Lung (tissue), 17 donors: ENCODE measurements at places on chromosomes 6 and 20.
A peak's percentile ranks its signal among the peaks of the same experiment; 100 is the strongest.

DNA sequence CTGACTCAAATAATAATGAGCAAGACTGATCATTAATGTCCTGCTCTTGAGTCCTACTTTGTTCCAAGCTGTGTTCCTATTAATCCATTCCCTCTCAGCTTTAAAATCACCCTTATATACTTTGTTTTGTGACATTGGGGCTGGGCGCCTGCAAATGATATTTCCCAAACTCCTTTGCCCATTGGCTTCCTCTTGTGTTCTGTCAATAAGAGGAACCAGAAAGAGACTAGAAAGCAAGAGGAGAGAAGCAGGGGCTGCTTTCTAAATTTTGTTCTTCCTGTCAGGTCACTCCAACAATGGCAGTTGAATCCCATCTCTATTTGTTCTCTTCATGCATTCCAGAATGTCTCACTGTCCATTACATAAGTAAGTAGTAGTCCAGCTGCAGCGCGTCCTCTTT is 21.6 kb upstream of the TRIM27 start:
- no peak for DNase-seq

DNA sequence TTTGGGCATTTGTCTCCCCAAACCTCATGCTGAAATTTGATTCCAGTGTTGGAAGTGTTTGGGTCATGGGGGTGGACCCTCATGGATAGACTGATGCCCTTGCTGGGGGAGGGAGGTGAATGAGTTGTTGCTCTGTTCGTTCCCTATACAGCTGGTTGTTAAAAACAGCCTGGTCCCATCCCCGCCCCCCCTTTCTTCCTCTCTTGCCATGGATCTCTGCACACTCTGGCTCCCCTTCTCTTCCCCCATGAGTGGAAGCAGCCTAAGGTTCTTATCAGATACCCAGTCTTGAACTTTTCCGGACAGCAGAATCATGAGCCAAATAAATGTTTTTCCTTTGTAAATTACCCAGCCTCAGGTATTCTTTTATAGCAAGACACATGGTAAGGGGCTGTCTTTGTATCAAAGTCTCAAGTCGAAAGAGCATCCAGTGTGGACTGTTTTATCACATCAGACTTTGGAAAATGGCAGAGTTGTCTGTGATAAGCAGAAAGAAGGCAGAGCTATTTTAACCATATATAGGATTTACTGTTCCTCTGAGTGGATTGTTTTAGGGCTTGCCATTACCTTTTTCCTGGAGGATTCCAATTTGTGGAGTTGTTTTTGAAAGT is 31.2 kb downstream of the SLC9A8 start:
- no peak for DNase-seq

DNA sequence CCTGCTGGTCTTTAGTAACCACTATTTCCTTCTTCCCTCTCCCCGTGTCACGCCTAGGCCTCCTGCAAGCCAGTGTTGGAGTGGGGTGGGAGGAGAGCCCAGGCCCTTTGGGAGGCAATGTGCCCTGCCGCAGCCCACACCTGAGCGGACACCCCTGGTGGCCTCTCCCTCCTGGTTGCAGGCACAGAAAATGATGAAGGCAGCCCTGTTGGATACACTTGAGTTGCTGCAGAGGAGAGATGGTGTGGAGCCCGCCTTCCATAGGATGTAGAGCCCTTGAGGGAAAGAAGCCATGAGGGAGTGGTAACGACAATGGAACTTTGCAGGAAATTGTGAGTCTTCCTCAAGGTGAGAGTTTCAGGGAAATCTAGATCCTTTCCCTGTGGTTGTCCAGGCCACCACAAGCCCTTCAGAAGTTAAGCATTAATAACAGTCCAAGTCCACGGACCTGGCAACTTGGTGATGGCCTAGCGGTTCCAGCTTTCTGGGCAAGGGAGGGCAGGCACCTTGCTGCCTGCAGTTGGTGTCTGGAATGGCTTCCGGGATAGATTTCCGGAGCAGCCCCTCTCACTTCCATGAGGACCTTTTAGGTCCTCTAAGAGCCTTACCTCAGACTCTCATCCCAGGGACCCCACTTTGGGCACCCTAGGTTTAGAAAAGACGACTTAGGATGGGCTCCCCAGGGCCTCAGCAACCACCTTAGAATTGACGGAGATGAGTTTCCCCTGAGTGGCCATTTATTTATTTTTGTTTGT is 67.3 kb upstream of the NXT1 start:
- no peak for DNase-seq

- no peak for DNase-seq
Observed at GRCh38 chr6:122817766-122818165, 28.7 kb downstream of the SMPDL3A start.

DNA sequence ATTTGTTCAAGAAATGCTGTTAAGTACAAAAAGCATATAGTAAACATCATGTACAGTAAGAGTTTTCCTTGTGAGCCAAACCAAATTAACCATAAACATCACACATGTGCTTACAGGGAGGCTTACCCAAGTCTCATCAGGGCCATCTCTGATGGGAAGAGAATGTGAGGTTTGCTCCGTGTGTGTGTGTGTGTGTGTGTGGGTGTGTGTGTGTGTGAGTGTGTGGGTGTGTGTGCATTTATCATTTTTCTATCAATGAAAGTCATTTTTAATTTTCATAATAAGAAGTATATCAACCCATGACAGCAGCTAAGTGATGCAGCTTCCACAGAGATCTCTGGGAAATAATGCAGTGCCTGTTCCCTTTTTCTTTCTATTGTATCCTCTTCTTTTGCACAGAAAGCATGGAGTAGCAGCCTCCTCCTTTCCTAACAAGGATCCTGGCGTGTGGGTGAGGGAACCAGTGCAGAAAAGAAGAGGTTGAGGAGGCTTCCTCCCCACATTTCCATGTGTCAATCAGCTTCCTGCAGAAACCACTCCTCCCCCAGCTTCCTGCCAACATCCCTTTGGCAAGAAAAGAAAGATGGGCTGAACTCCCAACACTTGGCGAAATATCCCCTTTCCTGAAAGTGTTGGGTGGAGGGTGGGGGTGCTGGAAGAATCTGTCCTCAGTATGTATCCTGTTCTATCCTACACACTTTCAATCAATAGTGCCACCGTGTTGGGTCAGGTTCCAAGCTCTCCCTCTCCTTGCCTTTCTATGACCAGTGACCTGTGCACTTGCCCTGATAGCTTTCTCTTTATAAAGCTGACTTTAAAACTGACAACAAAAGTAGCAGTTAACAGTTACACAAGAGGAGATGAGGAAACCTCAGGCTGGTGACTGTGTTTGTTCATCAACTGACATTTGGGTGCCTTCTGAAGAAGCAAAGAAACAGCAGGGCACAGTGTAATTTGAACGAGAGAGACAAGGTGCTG is 251.8 kb upstream of the CITED2 start:
- peak; percentile 70 for DNase-seq

DNA sequence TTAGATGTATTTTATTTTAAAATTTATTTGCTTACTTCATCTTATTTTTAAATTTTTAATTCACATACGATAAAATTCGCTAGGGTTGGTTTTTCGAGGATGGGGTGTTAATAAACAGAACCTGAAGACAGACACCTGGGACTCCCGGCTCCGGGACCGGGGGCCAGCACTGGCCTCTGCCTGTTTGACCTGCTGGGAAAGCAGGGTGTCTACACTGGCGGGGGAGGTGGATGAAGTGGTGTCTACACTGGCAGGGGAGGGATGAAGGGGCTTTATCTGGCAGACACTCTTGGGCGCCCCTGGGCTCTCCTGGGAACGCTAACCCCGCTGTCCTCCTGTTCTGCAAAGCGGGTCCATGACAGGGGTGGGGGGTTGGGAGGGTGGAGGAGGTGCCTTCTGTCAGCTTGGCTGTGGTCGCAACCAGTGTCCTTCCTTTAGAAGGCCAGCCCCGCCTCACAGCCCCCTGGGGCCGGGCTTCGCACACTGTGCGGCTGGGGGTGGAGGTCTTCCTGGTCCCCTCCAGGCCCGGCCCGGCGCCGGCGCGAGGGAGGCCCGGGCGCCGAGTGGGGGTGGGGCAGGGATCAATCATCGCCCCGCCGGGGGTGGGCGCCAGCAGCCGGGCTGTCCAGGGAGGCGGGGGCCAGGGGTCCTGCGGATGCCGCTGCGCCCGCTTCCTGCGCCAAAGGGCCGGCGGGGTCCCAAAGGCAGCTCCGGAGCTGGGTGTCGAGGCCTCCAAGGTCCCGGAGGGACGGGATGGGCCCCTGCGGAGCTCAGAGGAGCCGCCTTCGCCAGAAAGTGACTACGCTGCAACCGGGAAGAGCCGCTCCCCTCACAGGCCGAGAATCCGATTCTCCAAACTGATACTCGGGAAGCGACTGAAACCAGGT is 1.8 kb downstream of the GATA5 start:
- DNase-seq = peak; percentile 92

DNA sequence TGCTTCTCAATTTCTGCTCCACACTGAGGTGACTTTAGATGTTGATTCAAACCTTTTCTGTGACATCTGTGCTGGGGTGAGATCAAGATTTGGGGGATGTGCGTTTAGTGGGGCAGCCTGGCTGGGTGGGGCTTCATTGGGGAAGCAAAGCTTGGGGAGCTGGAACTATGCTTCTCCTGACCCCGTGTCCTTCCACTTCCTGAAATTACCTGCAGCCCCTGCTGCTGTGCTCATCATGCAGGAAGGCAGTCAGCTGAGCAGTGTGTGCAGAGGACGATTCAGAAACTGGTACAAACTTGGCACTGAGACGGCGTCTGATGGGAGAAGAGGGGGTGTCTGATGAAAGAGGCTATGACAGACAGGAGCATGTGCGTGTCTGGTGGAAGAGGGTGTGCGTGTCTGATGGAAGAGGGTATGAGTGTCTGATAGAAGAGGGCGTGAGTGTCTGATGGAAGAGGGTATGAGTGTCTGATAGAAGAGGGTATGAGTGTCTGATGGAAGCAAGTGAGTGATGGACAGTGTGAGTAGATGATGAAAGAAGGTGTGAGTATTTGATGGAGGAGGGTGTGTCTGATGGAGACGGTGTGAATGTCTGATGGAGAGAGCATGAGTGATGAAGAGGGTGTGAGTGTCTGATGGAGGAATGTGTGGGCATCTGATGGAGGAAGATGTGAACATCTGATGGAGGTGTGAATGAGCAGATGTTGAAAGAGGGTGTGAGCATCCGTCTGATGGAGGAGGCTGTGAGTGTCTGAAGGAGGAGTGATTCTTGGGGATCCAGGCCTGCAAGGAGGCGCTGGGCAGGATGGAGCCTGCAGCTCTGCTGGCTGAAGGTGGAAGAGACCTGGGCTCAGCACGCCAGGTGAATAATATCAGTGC is 103.4 kb downstream of the SYCP2 start:
- no peak for DNase-seq
